ENCODE measurements at places on chromosomes 4 and X.
A peak's percentile ranks its signal among the peaks of the same experiment; 100 is the strongest.

DNA sequence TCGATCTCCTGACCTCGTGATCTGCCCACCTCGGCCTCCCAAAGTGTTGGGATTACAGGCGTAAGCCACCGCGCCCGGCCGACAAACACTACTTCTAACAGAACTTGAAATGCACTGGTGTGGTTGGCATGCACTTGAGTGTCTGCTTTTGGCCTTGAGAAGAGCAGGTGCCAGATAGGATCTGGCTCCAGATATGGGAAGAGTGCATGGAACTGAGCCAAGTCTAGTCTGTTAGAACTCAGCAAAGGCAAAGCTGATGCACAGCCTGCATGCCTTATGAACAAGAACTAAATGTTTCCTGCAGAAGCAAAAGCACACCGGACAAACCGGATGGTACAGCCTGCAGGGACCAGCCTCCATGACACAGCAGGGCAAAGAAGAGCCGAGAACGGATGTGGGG lies 35.1 kb upstream of the TBL1X start:
- no peak for DNase-seq

DNA sequence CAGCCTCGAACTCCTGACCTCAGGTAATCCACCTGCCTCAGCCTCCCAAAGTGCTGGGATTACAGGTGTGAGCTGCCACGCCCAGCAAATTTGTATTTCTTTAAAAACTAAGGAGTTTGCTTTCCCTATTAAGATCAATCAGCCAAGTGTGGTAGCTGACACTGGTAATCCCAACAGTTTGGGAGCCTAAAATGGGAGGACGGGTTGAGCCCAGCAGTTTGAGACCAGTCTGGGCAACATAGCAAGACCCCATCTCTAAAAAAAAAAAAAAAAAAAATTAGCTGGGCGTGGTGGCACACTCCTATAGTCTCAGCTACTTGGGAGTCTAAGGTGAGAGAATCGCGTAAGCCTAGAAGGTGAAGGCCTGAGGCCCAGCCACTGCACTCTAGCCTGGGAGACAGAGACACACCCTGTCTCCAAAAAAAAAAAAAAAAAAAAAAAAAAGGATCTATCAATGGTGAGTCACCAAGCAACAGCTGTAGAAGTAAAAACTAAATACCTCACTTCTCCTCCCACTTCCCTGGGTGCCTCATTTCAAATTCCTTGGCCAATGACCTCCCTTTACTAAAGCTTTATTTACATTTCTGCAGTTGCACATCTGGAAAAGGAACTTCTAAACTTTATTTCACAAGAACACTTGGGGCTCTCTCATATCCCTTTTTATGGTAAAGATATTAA lies 54.5 kb downstream of the LDB2 start:
- peak; percentile 11 for DNase-seq

DNA sequence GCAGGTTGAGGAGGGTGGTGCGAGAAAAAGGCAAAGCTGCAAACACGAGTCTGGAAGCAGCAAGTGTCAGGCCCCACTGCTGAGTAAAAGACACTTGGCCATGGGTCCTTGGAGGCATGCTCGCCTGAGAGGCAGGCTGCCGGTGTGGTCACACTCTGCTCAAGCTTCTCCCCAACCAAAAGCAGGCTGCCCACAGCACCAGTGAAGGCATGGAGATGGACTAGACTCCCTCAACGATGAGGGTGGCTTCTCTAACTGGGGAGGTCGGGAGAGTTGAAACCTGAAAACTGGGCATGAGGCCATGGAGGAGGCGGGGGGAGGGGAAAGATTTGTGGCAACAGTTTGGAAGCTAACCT lies 86.5 kb downstream of the ATG4A start:
- DNase-seq: no peak

DNA sequence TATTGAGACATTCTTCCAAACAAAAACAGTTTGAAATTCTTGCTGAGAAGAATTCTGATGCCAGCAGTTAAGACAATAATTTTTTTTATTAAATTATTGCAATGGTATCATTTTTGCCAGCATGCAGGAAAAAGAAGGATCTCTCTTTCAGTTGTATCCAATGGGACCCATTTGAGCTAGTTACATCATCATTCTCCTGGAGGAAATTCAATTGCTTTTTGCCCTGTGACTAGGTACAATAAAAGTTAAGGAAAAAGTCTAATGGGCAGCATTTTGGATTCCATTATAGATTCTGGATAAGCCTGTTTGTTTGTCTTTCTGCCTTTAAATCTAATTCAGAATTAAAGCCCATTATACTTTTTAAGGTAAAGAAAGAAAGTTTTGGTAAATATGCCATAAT lies 10.5 kb upstream of the FRYL start:
- DNase-seq: no peak

DNA sequence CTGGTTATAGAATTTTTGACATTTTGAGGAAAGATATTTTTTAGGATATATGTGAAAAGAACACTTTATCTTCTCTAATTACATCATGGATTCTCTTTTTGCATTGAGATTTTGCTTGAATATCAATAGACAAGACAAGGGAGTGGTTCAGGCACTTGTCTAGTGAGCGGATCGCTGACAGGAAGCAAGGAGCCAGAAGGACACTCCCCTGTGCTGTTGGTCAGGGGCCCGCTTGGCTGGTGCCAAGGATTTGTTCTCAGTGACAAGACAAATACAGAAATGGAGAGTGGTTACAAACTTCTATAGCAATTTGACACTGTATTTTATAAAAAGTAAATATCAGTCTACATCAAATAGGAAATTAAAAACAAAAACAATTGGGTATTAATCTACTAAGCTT lies 60.0 kb downstream of the SLC9B1 start:
- DNase-seq: no peak

DNA sequence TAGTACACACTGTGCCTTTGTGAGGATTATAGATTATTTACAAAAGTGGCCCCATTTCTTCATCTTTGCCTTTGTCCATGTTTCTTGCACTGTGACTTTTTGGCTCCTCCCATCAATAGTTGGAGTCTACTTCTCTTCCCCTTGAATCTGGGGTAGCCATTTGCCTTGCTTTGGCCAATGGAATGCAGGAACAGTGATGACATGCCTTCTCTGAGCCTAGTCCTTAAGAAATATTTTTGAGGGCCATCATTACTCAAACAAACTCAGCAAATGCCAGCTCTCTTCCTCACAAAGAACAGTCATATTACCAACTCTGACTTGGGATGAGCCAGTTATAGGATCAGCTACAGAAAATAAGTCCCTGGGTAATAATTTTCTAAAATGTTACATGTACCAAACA lies 189.6 kb downstream of the FRMPD4 start:
- DNase-seq: no peak

DNA sequence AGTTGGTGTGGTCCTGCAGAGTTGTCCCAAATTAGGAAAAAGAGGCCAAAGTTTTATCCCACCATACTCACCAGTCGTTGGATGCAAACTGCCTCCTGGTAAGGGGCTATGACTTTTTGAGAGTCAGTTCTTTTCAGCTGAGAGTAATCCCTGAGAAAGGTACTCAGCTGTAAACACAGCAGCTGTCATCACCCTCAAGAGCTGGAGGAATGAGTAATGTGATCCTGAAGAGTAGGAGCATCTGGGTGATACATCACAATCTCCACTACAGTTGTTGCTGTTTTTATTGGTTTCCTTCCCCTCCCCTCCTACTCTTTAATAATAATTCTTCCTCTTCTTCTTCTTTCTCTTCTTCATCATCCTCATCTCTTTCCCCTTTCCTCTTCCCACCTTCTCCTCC lies 5.7 kb downstream of the MAGEE1 start:
- no peak for DNase-seq

DNA sequence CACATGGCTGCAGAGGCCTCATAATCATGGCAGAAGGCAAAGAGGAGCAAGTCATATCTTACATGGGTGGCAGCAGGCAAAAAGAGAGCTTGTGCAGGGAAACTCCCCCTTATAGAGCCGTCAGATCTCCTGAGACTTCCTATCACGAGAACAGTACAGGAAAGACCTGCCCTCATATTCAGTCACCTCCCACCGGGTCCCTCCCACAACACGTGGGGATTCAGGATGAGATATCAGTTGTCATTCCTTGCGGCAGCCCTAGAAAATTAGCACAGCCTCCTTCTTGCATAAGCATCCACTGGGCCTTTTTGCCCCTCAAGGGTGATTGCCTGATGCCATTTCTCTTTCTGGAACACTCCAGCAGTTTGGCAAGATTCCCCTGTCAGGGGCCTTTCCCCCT lies 61.7 kb upstream of the STX18 start:
- DNase-seq: no peak

GRCh38 chr4:7956270-7956808 lies 16.7 kb upstream of the AFAP1 start:
- no peak for DNase-seq

DNA sequence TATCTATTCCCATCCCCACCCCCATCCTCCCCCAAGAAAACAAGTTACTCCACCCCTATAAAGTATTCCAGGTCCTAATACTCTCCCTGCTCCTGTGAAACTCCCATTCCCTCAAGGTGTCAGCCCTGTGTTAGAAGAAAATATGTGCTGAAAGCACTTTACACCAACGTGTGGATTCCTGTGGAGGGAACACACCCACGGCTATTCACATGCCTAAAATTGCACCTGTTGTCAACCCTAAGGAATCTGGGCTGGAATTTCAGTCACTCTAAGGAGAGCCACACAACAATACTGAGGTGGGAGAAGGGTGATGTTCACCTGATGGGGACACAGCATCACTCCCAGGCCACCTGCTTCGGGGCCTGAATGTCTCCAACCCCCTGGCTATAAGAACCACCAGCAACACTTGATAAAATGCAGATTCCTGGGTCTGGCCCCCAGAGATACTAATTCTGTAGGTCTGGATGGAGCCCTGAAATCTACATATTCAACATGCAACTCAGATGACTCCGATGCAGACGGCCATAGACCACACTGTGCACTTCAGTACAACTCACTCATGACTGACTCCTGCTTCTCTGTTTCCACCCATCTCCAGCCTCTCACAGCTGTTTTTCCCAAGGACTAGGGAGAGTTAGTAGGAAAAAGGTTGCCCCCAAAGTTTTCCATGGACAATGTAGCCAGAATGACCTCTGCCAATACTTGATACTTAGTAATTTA lies 15.8 kb downstream of the SCD5 start:
- no peak for DNase-seq

GRCh38 chrX:110004215-110004614 lies 1.3 kb downstream of the TMEM164 start:
- no peak for DNase-seq

- DNase-seq: no peak
These were observed 41.8 kb upstream of the TXK start for GRCh38 chr4:48175806-48176205.

- DNase-seq: no peak
These were observed 91.1 kb downstream of the SLC4A4 start for GRCh38 chr4:71429962-71430361.

DNA sequence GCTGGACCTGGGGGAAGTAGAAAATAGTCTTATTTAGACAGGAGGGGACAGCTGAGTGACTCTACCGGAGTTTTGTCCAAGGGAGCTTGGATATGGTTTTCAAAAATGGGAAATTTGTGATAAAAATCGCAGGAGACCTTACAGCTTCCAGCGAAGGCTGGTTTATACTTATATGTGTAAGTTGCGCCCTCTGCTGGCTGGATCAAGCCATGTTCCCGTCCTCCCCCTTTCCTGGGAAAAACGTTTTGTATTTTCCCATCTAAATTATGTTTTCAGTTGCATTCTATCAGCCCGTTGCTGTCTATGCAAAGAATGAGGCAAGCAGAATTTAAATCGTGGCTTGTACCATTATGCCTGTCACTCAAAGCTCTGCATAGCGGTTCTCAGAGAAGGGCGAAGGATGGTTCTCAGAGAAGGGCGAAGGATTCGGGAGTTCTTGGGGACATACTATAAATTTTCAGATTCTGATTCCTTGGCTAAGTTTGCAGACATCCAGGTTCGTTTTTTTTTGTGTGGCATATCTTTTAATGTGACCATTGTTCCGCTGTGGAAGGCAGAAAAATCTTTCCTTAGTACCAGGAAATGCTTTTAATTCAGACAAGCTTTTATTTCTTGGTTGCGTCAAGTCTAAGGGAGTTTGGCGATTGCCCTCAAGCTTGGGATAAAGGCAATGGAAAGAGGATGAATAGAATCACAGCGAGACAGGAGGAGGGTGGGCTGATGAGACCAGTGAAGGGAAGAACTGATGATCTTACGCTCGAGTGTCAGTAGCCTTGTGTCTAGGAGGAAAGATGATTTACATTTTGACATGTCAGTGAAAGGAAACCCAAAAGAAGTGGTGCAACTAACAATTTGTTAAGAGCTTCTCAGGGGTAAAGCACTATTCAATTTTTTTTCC lies 128.5 kb upstream of the ARX start:
- DNase-seq: peak; percentile 89

Data from HAP-1 (cell line).